ENCODE measurements at places on chromosomes 7 and 10.

GRCh38 chr7:11185179-11185815, 211.6 kb downstream of the PHF14 start:
- DNase-seq: no peak

GRCh38 chr7:20352573-20353306, 22.0 kb downstream of the ITGB8 start:
- no peak for DNase-seq

DNA sequence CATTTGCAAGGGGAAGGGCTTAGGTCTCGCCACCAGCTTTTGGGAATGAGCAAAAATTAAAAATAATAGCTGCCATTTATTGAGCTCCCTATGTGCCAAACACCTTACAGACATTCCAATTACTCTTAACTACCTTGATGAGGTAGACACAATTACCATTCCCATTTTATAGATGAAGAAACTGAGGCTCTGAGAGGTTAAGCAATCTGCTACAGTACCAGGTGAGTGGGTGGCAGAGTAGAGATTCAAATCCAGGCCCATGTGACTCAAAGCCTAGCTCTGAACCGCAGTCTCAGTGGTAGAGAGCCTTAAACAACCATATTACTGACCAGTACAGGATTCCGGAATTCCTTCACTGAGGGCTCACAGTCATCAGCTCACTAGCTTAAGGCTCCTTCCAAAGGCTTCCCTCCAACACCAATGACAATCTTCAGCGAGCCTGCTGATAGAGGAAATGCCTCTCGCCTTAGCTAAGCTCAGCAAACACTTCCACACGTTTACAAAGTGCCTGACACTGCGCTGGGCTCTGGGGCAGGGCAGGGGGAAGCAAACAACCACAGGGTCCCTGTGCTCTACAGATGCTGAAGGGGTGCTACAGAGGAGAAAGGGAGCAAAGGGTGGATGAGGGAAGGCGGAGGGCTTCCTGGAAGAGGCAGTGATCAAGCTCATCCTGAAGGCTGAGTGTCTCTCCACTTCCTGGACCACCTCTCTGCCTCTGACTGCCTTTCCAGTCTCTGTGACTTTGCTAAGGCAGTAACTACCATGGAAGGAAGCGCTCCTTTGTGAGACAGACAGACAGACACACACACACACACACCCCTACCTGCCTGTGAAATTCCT, 7.4 kb downstream of the LRRC20 start:
- DNase-seq: no peak

- DNase-seq: no peak
Measured at GRCh38 chr10:112953174-112954159, 3.4 kb downstream of the TCF7L2 start.

- peak; percentile 17 for DNase-seq
Measured at GRCh38 chr10:70232155-70232858, 922 bp downstream of the PPA1 start.

GRCh38 chr7:135159359-135160085, 11.0 kb downstream of the CYREN start:
- no peak for DNase-seq

DNA sequence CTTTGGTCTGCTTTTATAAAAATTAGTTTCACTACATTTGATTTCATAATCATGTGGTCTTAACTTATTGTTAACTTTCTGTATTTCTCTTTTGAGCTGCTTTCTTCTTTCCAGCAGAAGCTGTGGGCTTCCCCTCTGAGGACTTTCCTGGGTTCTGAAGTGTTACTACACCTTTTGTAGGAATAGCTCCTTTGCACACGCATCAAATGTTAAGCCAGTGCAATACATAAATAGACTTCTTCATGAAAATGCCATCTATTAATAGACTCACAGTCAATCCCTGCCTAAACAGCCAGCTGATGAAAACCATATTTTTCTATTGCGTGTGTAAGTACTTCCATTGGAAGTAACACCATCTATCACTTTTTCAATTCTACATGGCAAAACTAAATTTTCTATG, 1.5 kb downstream of the ABCB4 start:
- no peak for DNase-seq

DNA sequence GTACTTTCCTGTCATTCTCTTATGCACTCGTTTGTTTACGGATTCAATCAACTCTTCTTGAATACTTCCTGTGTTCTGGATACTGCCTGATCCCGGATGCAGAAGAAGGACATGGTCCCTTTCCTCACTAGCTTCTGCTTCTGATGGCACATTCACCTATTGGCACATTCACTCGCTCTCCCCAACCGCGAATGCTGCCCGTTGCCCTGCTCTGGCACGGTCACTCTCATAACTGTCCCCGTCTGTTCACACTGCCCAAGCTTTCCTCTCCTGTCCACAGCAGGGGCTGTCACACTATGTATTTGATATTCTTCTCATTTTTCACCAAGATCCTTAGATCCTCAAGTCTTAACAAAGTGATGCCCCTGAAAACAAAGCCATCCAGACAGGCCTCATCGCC, 327.4 kb downstream of the PAXIP1 start:
- DNase-seq: no peak

DNA sequence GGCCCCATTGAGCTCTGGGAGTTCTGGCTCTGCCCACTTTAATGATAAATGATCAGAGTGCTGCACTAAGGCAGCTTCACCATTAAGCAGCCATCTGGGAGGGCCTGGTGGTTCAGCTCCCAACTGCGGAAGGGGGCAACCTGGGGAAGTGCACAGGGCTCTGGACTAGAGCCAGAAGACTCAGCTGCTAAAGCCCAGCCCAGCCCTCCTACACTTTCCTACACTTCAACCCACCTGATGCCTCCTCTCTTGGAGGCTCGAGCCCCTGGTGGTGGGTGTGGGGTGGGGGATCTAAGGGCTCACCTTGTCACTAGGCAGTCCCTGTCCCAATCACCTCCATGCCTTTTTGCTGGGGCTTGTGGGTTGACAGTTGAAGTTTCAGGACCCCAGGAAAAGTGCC, 60.6 kb upstream of the ANTXRL start:
- DNase-seq: no peak

- DNase-seq: no peak
Measured at GRCh38 chr7:82605247-82605864, 161.8 kb upstream of the CACNA2D1 start.

- DNase-seq: no peak
Measured at GRCh38 chr10:98262571-98262970, 5.4 kb downstream of the LOXL4 start.

DNA sequence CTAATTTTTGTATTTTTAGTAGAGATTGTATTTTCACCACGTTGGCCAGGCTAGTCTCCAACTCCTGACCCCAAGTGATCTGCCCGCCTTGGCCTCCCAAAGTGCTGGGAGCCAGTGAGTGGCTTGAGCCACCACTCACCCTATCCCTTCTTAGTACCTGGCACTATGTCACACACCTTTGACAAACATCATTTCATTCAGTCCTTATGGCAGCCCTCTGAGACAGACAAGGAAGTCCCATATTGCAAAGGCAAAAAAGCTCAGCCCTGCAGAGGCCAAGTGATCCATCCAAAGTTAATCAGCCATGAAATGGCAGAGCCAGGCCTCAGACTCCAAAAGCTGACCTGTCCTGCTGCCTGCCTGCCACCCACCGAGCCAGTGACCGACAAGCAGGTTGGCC, 39.9 kb upstream of the ECHDC3 start:
- no peak for DNase-seq
